ENCODE measurements at places on chromosomes 1 and 21.

DNA sequence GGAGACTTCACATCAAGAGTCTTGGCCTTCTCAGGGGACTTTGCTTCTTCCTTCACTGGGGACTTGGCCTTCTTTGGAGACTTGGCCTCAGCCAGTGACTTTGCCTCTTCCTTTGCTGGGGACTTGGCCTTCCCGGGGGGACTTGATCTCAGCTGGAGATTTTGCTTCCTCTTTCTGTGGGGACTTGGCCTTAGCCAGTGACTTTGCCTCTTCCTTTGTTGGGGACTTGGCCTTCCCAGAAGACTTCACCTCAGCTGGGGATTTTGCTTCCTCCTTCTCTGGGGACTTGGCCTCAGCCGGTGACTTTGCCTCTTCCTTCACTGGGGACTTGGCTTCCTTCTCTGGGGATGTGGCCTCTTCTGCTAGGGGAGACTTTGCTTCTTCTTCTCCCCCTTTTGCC is 13.5 kb upstream of the CD2 start:
- H3K27me3 ChIP-seq = no peaks in the 10 kb centered on the region
- DNase-seq = no peak
- peaks cover 40% of the 10 kb centered on the region for H3K36me3 ChIP-seq
- H3K4me3 ChIP-seq = peak overlapping the region; percentile 78

- DNase-seq = no peak
- H3K4me1 ChIP-seq = peaks cover 8% of the 10 kb centered on the region
- H3K27ac ChIP-seq = peak overlapping the region; percentile 76
- no peaks in the 10 kb centered on the region for H3K36me3 ChIP-seq
- H3K4me3 ChIP-seq = peak overlapping the region; percentile 77
Measured at GRCh38 chr1:200437556-200438203, 27.8 kb upstream of the ZNF281 start.

- no peak for DNase-seq
- peaks cover 29% of the 10 kb centered on the region for H3K4me1 ChIP-seq
- H3K4me3 ChIP-seq = no peak overlapping the region
Measured at GRCh38 chr1:234827656-234828055, 217.7 kb upstream of the IRF2BP2 start.

DNA sequence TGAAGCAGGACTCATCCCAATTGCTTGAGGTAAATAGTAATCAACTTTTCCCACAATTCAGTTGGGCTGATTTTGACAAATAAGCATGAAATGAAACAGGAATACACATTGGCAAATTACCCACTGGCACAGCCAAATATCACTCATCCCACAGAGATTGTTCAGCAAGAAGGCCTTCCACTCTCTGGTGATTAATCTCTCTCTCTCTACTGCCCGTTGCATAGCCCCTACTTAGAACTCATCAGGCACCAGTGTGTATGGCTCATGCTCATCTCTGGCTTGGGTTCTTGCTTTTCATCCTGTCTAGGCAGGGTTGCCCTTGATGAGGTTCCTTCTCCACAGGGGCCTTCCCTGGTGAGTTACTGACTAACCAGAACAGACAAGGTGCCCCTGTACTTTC is 1.1 kb downstream of the BSDC1 start:
- H3K27ac ChIP-seq = peak overlapping the region; percentile 99
- peaks cover 7% of the 10 kb centered on the region for H3K27me3 ChIP-seq
- peak overlapping the region; percentile 94 for H3K4me3 ChIP-seq
- DNase-seq = no peak

DNA sequence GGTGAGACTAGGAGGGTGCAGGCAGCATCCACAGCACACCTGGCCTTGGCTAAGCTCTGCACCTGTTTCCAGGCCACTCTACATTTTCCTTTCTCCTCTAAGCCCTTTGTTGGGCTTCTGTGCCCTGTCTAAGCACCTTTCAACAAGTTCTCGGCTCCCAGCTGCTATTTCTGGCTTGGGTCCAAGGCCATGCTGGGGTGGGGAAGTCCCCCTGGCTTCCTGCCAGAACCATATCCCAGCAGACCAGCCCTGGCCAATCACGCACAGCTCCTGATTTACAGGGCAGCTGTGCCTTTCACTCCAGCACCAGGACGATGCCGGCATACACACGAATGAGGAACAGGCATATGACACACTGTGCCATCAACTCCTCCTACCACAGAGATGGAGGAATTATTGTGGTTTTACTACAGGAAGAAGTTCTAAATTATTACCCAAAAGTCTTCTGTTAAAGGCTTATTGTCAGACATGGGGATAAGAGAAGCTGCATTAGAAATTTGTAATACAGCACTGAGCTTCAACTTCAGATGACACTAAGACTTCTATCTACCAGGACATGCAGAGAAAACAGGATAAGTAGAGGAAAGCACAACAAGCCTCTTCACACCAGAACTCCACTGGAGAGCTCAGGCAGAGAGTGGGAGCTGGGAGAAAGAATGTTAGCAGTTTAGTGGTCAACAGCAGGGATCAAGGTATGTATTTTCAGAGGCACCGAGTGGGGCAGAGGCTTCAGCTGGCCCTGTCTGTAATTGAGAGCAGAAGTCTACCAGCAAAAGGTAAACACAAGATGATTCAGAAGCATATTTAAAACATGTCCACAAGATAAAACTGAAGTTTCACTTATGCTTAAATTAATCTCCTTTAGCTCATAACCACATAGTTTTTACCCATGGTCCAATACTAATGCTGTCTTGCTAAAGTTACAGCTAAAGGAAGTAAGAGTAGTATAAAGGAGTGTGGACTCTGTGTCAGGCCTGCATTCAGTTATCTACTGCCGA is 37.4 kb downstream of the TRIT1 start:
- H3K4me1 ChIP-seq = peaks cover 32% of the 10 kb centered on the region
- peak overlapping the region; percentile 71 for H3K27ac ChIP-seq
- peaks cover 43% of the 10 kb centered on the region for H3K36me3 ChIP-seq
- H3K4me3 ChIP-seq = peak overlapping the region; percentile 53
- DNase-seq = peak; percentile 46
- H3K27me3 ChIP-seq = no peaks in the 10 kb centered on the region

DNA sequence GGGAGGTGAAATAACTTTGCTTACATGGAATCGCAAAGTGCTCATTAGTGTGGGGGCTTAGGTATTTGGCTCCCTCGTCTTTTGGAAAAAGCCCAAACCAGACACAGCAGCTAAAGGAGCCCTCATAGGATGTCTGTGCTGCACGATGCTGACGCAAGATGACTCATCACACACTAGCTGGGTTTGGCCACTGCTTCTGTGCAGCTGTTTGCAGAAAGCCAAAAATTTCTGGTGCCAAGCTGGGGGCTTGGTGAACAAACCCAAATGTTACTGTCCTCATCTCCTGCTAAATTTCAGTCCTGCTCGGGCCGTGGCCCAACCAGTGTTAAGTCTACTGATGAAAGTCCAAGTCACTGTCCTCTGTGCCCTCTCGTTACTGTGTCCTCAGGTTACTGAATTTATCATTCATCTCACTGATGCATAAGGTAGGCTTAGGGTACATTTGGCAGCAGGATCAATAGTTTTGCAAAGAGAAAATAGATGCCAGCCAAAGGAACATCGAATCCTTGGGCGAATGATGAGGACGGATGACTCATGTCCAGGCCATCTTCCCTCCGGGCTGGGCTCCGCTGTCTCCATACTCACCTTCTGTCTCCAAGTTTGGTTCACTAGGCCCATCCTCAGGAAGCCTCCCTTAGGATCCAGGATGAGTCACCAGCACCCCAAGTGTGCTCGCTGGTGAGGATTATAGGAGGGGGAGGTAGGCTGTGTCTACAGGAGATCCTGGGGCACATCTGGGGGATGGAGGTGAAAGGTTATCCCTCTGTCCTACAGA is 177.7 kb downstream of the ADSS2 start:
- H3K27me3 ChIP-seq = peaks cover 16% of the 10 kb centered on the region
- DNase-seq = no peak
- H3K36me3 ChIP-seq = no peaks in the 10 kb centered on the region

- H3K4me3 ChIP-seq = no peak overlapping the region
- peaks cover under 1% of the 10 kb centered on the region for H3K27me3 ChIP-seq
- H3K4me1 ChIP-seq = no peaks in the 10 kb centered on the region
Measured at GRCh38 chr1:109151146-109151990, 37.5 kb downstream of the ELAPOR1 start.

DNA sequence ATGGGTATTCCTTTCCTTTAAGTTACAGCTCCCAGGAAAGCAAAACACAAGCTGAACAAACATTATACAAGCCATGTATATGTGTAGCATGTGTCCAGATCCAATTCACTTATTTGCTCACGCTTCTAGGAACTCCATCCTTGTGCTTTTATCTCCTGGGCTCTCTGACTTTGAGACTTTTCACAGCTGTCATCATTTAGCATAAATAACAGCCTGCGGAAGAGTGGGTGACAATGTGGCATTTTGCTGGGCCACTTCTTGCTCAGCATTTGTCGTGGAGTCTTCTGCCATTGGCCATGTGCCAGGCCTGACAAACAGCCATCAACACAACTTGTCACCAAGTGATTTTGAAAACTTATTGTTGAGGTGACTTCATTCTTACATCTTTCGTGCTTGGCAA is 164.3 kb downstream of the KIF26B start:
- H3K4me3 ChIP-seq = no peak overlapping the region
- H3K36me3 ChIP-seq = no peaks in the 10 kb centered on the region
- DNase-seq = no peak
- no peaks in the 10 kb centered on the region for H3K4me1 ChIP-seq
- H3K27me3 ChIP-seq = no peaks in the 10 kb centered on the region
- no peak overlapping the region for H3K27ac ChIP-seq

- H3K4me1 ChIP-seq = no peaks in the 10 kb centered on the region
- H3K4me3 ChIP-seq = no peak overlapping the region
- no peak for DNase-seq
- H3K27me3 ChIP-seq = no peaks in the 10 kb centered on the region
- no peaks in the 10 kb centered on the region for H3K36me3 ChIP-seq
- no peak overlapping the region for H3K27ac ChIP-seq
Measured at GRCh38 chr21:40622531-40622930, 224.4 kb downstream of the DSCAM start.

GRCh38 chr1:228073857-228074545 is 8.5 kb upstream of the ARF1 start:
- DNase-seq = no peak
- H3K4me1 ChIP-seq = peaks cover 7% of the 10 kb centered on the region
- no peaks in the 10 kb centered on the region for H3K27me3 ChIP-seq

- H3K36me3 ChIP-seq = no peaks in the 10 kb centered on the region
- H3K4me3 ChIP-seq = no peak overlapping the region
- no peak overlapping the region for H3K27ac ChIP-seq
- H3K27me3 ChIP-seq = no peaks in the 10 kb centered on the region
- peaks cover 2% of the 10 kb centered on the region for H3K4me1 ChIP-seq
Measured at GRCh38 chr1:234629026-234629425, 19.0 kb upstream of the IRF2BP2 start.
